ENCODE measurements at places on chromosomes 11 and 22.

- no peak for DNase-seq
Measured at GRCh38 chr11:106086850-106087249, 9.4 kb downstream of the AASDHPPT start.

- no peak for DNase-seq
Measured at GRCh38 chr11:81444297-81444696, 1289.4 kb downstream of the FAM181B start.

DNA sequence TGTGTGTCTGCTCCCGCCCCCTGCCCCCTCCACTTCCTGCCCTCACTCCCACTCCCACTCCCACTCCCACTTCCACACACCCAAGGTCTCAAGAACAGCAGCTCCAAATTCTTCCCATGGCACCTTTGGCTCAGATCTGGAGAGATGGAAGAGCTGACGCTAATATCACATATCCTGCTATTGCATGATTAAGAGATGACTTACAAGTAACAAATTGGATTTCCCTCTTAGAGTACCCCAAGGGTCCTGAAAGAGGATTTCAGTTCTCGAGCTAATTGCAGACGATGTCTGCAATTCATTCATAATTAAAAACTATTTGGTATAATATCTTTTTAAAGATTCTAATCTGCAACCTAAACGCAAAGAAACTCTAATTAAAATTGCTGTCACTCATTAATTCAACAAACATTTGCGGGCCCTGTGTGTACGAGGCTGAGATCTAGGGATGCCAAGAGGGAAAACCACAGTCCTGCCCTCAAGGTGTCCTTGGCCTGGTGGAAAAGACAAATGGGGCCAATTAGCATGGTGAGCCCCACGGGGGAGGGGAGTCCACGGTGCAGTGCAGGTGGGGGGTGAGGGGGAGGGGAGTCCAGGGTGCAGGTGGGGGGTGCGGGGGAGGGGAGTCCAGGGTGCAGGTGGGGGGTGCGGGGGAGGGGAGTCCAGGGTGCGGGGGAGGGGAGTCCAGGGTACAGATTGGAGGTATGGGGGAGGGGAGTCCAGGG, 50.3 kb downstream of the CELSR1 start:
- DNase-seq: no peak

DNA sequence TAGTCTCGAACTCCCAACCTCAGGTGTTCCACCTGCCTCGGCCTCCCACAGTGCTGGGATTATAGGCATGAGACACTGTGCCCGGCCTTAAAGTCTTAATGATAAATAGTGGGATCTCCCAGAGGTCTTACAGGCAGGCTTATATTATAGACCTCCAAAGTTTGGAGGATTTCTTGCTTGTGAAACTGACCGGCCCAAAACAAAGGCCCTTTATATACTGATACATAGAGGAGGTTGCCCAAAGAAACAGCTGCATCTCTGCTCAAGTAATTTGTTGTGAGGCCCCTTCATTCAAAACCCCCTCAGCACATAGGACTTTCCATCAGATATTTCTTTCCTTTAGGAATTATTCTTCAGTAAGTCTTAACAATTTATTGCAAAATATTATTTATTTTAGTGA, 27.4 kb upstream of the RDX start:
- DNase-seq: no peak

DNA sequence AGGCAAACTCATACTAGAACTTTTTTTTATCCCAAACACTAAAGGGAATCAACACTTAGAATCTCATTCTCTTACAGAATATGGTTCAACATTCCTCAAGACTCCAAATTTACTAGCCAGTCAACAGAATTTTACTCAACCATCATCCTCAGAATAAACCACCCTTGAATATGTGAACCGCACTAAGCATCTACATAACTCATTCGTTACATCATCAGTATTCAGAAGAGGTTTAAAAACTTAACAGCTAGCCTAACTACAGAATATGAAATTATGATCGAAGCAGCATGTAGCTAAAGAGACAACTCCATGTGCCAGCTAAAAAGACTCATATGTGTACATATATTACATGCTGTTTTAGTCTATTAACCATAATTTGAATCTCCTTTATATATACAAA, 47.9 kb downstream of the CLDN25 start:
- DNase-seq: no peak

DNA sequence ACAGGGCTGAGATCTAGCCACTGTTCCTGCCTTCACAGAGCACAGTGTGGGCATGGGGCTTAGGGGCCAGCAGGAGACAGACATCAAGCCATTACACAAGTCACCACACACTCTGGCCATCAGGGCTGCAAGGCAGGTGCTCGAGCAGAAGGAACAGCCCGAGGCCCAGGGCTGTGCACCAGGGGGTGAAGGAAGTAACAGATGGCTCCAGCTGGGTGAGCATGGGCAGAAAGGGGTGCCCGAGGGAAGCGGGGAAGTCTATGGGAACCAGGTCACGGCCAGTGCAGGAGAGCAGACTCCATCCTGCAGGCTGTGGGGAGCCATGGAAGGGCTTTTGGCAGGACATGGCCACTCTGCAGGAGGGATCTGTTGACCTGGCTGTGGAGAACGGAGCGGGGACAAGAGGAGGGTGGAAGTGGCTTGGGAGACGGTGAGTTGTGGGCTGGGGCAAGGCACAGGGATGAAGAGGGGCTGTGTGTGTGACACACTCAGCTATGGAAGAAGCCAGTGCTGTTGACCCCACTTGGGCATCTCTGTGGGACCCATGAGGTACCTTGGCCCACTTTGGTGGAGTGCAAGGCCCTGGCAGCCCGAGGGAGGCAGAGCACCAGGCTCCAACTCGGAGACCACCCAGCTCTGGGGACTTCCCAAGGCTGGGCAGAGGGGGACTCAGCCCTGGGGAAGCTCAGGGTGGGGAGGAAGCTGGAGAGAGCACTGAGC, 3.6 kb downstream of the C11orf68 start:
- peak; percentile 56 for DNase-seq

- no peak for DNase-seq
Measured at GRCh38 chr11:35270342-35270741, 131.4 kb downstream of the CD44 start.

- no peak for DNase-seq
Measured at GRCh38 chr11:120771551-120772060, 252.3 kb upstream of the TBCEL start.

DNA sequence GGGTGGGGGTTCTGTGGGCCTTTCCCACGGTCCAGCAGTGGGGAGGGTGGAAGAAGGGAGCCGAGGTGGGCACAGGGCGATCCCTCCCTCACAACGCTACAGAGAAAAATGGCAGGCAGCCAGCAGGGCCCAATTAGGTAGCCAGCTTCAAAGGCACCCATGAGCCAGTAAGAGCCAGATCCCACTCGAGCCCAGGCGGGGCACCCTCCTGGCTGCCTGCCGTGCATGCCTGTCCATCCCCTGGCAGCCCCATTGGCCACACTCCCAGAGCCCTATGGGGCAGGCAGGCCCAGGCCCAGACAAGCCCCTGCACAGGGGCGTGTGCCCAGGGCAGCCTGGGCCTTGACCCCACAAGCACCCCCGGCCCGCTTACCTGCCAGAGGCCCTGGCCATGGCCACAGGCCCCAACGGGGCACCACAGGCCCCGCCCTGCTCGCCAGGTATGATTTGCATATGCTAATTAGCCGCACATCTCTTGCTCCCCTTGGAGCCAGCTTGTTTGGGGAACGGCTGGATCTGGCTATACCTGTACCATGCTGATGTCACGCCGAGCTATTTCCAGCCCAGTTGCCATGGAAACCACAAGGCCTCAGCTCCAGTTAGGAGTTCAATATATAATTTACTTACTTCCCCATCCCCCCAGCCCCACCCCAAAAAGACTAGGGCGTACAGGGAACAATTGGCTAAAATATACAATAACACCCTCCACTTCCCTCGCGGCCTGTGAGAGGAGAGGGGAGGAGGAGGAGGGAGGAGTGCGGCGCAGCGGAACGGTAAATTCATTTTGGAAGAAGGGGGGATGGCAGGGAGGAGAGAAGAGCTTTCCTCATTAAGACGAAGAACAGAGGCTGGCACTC, 47.5 kb upstream of the TCF20 start:
- DNase-seq: no peak

DNA sequence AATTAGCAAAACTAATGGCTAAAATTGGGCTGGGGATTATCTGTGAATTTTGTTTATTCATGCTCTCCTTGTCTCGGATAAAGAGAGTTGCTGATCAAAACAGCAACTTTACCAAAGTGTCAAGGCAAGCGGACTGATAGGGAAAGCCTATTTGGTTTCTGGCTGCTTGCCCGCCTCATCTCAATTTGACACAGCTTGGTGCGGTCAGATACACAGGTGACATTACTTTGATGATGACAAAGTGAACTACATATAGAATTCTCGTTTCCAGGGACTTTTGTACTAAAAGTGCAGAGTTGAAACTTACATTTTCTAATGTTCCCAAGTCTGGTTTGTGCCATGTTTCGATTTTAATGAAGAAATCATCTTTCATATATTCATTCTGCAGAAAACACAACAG, 22.8 kb downstream of the PITPNB start:
- no peak for DNase-seq

- DNase-seq: no peak
Measured at GRCh38 chr11:11572386-11572785, 49.4 kb downstream of the GALNT18 start.

GRCh38 chr22:24185001-24185500, 3.8 kb downstream of the SUSD2 start:
- DNase-seq: no peak

GRCh38 chr11:35139722-35140282, 831 bp downstream of the CD44 start:
- DNase-seq: peak; percentile 43

DNA sequence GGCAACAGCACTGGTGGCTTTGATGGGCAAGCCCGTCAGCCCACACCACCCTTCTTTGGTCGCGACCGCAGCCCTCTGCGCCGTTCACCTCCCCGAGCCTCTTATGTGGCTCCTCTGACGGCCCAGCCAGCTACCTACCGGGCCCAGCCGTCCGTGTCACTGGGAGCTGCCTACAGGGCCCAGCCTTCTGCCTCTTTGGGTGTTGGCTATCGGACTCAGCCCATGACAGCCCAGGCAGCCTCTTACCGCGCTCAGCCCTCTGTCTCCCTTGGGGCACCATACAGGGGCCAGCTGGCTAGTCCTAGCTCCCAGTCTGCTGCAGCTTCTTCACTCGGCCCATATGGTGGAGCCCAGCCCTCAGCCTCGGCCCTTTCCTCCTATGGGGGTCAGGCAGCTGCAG, 8.0 kb downstream of the RBM14 start:
- no peak for DNase-seq

GRCh38 chr22:49510718-49511117, 317.0 kb downstream of the BRD1 start:
- no peak for DNase-seq

GRCh38 chr22:29470159-29470855, 9.7 kb upstream of the NEFH start:
- DNase-seq: peak; percentile 45

DNA sequence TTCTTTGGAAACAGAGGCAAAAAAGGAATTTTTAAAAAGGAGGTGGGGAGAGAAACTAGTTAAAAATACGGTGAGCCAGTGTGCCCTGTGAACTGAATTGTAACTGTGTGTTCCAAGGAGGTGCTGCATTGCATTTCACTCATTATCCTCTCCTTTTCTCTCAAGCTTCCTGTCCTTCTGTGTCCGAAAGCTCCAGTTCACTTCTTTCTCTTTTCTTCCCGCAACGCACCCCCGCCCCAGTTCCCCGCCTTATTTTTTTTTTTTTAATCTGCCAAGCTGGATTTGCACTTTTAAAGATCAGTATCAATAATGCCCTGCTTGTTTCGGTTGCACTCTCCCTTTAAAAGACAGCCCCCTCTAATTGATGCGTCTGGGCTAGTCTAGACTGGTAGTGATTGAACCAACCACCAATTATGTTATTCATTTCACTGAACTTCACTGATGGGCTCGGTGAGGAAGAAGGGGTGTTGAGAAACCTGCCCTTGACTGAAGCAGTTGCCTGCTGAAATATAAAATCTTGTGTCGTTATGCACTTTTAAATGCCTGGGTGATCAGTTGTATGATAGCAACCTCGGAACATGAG, 18.5 kb downstream of the BLID start:
- DNase-seq: peak; percentile 66

DNA sequence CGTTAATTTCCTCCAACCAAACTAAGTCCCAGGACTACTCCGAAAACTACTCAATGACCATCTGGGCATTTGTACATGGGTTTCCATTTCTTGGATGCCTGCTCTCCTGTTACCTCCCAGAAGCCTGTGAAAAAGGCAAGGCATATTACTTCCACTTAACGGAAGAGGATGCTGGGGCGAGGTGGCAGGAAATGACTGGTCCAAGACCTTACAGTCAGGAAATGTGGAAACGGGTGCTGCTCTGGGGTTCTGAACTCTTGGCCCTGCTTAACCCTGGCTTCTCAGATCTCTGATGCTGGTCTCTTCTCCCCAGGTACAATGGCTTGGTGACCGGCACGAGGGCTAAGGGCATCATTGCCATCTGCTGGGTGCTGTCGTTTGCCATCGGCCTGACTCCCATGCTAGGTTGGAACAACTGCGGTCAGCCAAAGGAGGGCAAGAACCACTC, 12.9 kb downstream of the ADORA2A start:
- peak; percentile 57 for DNase-seq

DNA sequence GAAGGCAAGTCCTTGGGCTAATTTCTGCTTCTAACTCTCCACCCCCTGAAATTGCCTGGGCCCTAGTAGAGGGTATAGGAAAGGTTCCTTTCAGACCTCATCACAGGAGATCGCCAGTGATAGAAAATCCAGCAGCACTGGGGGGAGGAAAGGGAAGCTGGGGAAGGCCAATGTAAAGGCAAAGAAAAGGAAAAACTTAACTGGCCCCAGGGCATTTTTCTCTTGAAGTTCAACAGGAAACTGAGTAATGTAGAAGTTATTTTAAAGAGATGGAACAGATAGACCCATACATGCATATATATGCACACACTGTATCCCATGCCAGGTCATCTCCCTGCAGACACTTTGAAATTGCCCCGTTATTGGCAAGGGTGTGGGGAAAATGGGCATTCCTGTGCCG, 134.0 kb downstream of the TRIM44 start:
- DNase-seq: peak; percentile 99

DNA sequence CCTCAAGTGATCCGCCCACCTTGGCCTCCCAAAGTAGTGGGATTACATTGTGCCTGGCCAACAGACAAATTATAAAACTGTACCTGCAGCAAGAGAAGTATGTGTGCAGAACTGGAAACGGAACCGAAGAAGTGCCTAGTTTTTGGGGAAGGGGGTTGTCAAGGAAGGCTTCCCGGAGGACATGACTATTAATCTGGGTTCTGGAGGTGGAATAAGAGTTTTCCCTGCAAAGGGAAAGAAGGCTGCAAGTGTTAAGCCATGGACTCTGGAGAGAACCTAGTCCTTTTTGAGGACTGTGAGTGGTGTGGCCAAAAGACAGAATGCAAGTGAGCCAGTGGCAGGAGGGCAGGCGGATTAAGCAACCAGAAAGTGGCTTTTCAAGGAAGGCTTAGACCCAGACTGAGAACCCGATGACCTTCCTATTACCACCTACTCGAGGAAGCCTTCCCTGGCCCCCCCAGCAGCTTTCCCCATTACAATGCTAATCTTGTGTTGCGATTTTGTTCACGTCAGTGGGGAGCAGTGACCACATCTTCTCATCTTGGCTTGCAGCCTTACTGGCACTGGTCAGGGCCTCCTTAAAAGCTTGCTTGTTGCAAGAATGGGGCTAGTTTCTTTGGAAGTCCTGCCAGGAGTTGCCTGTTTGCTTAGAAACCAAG, 5.7 kb upstream of the SEPTIN3 start:
- no peak for DNase-seq
